Stimulated activated CD8-positive, alpha-beta memory T cell treated with anti-CD3 and anti-CD28 coated beads, Interleukin-15, amount 100 ng/mL, for 24 hours (primary cell): ENCODE measurements at places on chromosomes 11 and 22.

- DNase-seq: no peak
Observed at GRCh38 chr11:1648653-1649420, 19.3 kb downstream of the KRTAP5-5 start.

DNA sequence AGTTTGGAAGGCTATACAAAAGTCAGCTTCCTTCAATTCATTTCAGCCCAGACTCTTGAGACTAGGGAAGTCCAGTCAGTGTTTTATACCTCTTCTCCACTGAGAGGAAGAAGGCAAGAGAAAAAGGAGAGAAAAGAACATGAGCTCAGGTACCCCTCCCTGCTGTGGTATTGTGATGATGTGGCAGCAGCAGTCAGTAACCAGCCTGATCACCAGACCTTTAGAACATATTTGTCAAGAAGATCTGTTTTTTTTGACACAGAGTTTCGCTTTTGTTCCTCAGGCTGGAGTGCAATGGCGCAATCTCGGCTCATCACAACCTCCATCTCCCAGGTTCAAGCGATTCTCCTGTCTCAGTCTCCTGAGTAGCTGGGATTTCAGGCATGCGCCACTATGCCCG is 21.2 kb upstream of the RPS13 start:
- no peak for DNase-seq

GRCh38 chr22:48689206-48689605 is 1138.5 kb downstream of the BRD1 start:
- DNase-seq: no peak

DNA sequence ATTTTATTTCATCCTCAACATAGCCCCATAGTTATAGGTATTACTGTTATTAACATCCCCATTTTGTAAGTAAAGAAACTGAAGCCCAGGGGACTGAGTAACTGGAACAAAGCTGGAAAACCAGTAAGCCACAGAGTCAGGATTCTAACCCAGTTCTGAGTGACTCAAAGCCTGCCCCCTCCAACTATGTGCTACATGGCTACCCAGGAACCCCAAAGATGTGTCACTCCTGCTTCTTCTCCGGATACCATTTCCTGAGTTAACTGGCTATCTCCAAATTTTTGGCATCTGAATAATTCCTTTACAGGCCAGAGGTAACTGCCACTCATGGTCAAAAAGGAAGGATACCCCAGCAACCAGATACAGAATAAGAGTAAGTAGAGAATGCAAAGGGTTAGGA is 43.6 kb downstream of the TENM4 start:
- no peak for DNase-seq

GRCh38 chr22:36658900-36659299 is 44.7 kb downstream of the CACNG2 start:
- DNase-seq: no peak

GRCh38 chr11:68149417-68149816 is 28.2 kb upstream of the CHKA start:
- DNase-seq: no peak

- no peak for DNase-seq
Observed at GRCh38 chr22:35538801-35539321, 1.8 kb upstream of the RASD2 start.

DNA sequence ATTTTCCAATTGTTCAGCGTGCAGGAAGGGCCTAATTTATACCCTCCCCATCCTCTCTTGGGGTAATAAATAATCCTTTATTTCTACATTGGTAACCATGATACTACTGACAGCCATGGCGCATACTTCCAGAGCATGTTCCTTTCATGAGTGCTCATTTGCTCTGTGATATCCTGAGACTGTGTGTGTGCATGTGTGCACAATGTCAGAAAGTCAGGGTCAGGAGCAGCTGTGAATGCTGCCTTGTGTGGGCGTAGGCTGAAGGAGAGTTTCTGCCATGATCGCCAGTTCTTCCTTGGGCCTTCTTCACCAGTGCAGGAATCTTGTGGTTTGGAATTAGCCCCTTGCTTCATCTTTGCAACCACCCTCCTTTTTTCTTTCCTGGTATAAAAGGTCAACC is 10.2 kb downstream of the TUBA8 start:
- DNase-seq: no peak

DNA sequence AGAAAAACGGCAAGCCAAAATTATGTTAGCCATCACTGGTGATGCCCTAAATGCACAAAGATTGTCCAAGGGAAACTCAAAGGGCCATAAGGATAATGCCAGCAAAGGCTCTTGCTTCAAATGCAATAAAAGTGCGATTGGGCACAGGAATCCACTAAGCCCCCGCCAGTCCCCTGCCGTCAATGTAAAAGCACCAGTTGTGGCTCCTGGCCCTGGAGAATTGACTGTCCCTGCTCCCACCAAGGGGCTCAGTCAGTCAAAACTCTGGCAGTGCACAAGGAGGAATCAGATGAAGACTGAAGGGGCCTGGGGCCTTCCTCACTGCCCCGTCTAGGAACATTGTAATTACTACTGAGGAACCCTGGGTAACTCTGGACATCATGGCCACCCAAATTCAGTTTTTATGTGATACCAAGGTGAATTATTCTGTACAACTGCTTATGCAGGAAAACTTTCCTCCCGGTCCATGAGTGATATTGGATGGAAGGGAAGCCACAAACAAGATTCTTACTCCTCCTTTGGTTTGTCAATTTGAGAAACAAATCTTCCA is 85.6 kb downstream of the PIWIL4 start:
- DNase-seq: no peak

DNA sequence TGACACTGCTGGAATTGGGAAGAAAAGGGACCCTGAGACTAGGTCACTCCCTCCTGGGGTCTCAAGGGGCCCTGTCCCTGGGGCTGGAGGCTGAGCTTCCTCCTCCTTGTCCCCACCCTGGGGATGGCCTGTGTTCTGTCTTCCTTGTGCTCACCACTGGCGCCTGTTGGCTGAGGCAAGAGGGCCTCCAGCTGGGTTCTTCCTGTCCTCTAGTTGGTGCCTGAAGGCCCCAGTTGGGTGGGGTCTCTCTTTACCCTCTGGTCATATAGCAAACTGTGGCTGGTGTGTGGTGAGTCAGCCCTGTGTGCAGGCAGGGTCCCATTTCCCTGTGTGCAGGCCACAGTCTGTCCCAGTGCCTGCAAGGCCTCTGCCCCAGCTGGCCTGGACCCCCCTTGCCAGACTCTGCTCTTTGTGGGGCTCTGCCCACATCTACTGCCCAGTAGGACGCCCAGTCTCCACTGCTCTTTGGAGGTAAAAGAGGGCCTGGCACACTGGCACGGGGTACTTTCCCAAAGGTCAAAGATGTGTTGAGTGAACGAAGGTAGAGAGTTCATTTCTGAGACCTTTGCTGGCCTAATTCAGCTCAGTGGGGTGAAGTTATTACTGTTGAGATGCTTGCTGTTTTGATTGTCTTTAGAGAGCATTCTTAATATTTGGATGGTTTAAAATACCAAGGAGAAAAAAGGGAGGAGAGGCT is 55.1 kb upstream of the CLDN5 start:
- no peak for DNase-seq

DNA sequence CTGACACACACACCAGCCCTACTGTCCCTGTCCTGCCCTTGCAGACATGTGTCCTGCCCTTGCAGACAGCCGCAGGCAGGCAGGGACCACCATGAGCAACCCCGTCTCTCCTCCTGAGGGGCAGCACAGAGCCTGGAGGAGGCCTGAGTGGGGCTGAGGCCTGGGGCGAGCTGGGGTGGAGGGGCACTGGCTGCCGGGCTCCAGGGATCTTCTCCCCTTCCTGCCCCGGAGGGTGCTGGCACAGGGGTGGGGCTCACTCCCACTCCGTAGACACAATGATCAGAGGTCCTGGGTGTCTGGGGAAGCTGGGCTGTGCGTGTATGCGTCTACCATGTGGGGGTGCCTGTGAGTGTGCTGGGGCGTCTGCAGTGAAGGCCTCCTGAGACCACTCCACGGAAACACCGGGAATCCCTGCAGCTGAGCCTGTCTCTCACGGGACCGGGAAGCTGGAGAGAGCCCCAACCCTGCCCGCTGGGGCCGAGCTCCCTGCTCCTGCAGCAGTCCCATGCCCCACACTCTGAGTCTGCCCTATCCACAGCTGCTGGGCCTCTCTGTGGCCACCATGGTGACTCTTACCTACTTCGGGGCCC is 588 bp downstream of the TSPAN32 start:
- DNase-seq: no peak

- DNase-seq: no peak
Observed at GRCh38 chr22:50578776-50579310, 616 bp upstream of the CPT1B start.

DNA sequence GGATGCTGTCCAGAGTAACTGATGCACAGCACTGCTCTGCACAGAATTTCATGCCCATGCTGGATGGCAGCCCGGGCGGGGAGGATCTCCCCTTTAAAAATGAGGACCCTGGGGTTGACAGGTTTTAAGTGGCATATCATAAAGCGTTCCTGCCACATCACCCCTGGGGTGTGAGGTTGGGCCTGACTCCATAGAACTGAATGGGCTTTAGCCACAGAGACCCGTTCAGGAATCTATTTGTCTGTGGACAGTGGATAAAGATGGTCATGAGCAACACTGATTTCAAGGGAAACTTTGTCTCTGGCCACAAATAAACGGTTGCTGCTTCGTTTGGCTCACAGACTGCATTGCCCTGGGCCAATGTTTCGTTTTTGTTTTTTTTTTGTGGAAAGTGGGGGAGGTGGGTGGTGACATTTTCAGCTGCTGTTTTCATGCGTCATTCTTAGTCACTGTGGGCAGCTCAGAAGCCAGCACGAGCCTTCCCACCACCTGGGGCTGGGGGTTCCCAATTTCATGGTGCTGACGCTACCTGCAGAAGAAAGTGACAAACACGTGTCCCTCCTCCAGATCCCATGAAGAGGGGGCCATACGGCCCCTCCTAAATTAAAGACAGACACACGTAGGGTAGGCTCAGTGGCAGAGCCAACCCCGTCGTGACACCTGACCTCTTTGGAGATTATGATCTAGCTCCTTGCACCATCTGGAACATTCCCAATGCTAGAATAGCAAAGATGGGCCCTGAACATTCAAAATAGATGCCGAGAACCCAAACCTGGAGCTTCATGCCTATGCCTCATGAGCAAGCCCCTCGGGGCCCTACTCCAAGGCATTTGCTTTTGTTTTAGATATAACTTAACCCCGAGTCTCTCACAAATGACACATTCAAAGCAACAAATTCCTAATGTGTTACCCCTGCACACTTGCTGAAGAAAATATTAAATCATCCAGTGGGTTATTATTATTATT is 54.8 kb upstream of the PHF21B start:
- DNase-seq: no peak

- no peak for DNase-seq
Observed at GRCh38 chr11:94751218-94751609, 16.9 kb upstream of the AMOTL1 start.

DNA sequence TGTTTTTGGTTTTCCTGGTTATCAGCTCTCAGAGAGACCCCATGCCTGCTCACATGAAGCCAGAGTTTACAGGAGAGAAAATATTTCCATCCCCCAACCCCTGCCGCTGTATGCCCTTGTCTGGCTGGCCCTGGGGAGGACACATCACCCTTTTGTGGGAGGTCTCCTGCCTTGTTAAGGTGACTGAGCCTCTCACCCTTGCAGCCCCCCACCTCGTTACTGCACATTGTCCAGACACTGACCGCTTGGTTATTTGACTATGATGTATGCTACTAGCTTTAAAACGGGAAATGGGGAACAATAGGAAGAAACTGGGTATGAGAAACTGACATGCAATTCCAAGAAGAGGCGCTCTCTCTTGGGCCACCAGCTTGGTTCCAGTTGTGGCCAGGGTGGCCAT is 51.1 kb upstream of the RFPL3 start:
- no peak for DNase-seq

DNA sequence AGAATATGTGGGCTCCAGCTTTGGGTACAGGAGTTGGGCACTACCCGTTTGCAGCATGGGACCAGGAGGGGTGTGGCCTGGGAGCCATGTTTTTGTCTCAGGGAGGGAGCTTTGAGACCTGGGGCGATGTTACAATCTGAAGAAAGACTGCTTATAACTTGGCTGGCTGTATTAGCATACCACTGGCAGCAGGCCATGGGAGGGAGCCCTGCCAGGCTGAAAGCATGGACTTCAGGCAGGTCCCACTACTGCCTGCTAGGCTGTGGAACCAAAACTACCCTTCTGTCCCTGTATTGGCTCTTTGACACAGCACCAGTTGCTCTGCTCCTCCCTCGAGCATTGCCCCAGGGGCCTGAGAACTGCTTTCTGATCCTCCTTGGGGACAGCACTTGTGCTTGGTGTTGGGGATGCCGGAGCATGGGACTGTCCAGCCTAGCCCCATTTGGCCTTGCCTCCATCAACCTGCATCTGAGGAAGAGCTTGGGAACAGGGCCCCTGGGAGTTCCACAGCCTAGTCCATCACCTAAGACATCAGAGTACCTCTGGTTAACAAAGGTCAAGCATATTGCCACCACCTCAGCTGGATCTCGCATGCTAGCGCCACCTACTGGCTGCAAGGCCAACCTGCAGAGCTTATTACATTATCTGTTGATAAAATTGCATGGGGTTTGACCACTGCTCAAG is 217.4 kb downstream of the SBF2 start:
- DNase-seq: no peak
